NCI-H2081 (cell line): ENCODE measurements at places on chromosomes 5 and 9.

GRCh38 chr5:30933599-30933998, 259.9 kb upstream of the CDH6 start:
- DNase-seq: no peak

- DNase-seq: no peak
Measured at GRCh38 chr5:145975361-145976066, 39.1 kb downstream of the SH3RF2 start.

GRCh38 chr5:172451771-172452197, 2.5 kb downstream of the SH3PXD2B start:
- no peak for DNase-seq

GRCh38 chr5:147857302-147858129, 21.0 kb upstream of the SCGB3A2 start:
- DNase-seq: peak; percentile 43

DNA sequence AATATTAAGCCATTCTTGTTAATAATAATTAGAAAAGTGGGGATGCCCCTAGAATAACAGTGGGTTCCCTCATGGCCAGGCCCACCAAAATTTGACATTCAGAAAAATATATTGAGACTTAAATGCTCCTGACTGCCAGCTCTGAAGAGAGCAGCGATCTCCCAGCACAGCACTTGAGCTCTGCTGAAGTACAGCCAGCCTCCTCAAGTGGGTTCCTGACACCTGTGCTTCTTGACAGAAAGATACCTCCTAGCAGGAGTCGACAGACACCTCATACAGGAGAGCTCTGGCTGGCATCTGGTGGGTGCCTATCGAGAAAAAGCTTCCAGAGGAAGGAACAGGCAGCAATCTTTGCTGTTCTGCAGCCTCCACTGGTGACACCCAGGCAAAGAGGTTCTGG, 261.5 kb downstream of the DTWD2 start:
- DNase-seq: no peak

DNA sequence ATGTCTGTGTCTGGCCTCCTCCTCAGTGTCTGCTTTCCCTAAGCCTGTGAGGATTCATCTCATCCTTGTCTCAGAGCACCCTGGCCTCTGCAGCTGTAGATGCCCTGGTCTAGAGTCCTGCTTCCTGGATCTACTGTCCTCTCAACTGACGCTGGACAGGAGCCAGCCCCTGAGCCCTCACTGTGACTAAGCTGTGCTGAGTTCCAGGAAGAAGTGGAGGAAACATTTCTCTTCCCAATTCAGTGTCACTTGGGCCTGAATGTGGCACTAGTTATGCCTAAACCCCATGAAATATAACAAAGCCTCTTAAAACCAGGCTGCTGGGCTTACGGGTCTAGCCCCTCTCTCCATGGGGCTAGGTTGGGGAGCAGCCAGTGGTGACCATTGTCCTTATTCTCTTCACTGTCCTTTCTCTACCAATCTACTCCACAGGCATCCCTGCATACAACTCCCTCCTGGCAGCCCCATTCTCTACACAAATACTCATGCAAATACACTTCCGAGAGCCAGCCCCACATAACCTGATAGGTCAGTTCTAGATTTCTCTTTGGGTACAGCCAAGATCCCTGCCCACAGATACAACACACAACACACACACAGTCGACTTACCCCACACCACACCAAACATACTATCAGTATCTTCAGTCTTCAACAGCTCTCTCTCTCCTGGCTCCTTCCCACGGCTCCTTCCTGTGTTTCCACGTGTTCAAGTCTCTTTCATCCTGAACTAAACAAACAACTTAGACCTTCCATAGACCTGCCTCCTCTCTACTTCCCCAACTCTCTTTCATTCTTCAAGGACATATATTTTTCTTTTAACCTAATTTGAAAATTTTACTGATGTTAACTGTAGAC, 220.8 kb downstream of the SNX18 start:
- DNase-seq: no peak

- no peak for DNase-seq
Measured at GRCh38 chr9:121893786-121894185, 199.3 kb downstream of the TTLL11 start.

DNA sequence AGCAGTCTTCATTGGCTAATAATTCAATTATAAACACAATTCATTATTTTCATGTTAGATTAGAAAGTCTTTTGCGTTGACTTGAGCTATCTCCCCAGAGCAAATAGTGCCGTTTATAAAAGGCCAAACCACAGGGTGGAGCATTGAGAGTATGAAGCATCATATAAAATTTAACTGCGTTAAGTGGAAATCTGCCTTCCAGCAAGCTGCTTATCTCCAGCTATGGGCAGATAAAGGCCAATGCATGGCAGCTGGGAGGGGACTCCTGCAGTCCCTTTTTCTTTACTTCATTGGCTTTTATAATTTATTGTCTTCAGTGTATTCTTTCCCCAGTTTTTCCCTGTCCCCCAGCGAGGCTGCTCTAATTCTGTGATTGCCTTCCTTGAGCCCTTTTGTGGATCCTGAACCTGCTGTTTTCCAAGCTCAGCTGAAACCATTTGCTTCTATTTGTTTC, 113.7 kb downstream of the TMEM232 start:
- no peak for DNase-seq

- no peak for DNase-seq
Measured at GRCh38 chr5:181112476-181112875, 18.5 kb downstream of the OR2V1 start.

GRCh38 chr5:82523633-82524032, 245.5 kb upstream of the RPS23 start:
- no peak for DNase-seq

DNA sequence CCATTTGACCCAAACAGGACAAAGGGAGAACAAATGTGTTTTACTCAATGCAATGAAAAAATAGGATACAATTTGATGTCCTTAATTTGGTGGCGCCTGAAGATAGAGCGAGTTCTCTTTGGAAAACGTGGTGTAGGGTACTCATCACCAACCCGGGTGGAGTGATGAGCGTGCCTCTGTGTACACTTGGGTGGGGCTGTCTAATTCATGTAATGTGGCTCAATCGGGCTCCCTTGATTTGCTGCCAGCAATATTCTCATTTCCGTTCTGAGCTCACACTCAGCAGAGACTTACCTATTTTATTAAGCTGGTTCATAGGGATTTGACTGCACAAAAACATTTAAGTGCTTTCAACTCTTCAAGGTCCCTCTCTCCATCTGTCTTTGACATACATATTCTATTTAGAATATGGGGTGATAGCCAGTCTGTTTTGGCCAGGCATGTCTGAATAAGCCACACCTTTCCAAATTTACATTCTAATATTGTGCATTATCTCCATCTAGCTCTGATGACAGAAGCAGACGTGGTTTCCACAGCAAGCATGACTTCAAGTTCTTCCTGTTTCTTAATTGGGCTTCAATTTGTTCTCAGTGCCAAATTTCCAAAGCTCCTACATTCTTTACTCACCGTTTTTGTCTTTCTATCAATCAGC, 162.5 kb downstream of the IRX2 start:
- no peak for DNase-seq

DNA sequence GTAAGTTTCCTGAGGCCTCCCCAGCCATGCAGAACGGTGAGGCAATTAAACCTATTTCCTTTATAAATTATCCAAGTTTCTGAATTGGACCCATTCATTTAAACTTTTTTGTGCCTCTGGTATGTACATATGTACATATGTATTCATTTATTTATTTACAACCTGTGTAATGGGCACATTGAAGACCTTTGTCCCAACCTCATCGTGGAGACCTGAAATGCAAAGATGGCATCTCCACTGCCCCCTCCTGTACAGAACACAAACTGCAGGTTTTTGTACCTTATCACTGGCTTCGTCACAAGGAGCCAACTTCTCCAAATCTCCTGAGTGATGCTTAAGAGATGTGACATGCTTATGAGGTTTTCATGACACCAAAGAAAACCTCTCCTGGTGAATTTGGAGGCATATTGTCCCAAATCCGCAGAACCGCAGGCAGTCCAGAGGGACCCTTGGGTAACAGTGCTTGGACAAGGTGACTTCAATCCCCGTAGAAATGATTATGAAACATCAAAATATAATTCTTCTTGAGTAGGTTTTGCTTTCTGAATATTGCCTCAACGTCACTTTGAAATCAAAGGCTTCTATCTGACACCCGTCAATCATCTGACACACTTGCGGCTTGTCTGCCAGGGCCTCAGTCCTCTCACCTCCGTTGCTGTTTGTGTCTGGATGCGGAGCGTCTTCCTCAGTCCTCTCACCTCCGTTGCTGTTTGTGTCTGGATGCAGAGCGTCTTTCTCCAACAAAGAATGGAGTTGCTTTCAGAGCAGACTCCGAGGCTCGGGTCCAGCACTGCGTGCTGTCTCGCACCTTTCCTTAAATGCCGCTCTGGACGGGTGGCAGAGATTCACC, 135.0 kb upstream of the IRX4 start:
- DNase-seq: peak; percentile 12

- DNase-seq: no peak
Measured at GRCh38 chr9:127934248-127934647, 3.4 kb downstream of the DPM2 start.

- DNase-seq: peak; percentile 11
Measured at GRCh38 chr9:110047955-110048402, 160.0 kb downstream of the C9orf152 start.

- DNase-seq: no peak
Measured at GRCh38 chr5:159902444-159903121, 13.7 kb upstream of the ADRA1B start.

DNA sequence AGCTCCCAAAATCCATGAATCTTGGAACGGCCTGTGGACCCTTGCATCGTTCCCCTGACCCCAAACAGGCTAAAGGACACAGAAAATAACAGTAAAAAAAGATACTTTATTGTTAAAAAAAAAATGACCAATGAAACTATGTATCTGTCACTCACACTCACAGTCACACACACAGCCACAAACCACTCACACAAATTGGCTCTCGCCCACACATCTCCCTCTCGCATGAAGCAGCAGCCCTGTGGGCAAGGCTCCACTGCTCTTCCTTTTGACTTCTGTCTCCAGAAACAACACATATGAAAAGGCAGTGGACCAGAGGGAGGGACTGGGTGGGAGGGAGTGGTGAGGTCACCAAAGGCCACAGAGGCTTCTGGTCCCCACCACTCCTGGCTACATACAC, 56.6 kb downstream of the SLC36A1 start:
- no peak for DNase-seq

DNA sequence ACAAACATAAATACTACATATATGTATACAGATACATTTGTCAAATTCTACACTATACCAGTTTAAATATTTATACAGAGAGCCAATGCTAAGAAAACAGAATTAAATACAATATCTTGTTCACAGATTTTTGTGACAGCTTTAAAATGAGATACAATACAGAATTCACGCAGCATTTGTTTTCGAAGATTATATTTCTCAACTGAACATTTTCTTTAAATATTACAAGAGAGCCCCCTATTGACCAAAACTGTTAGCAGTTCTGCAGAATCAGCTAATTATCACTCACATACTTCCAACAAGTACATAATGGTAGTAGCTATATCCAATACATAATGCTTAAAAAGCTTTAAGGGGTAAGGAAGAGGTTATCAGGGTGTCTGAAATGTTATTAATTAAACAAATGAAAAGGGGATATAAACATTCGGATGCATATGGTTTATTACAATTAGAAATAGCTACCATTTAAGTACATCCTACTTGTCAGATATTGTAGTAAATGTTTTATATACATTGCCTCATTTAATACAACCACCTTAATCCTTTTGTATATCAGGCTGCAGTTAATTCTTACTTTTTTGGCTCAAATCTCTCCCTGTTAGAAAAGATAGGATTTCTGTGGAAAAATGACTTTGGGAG, 31.7 kb downstream of the ZDHHC21 start:
- DNase-seq: peak; percentile 79

DNA sequence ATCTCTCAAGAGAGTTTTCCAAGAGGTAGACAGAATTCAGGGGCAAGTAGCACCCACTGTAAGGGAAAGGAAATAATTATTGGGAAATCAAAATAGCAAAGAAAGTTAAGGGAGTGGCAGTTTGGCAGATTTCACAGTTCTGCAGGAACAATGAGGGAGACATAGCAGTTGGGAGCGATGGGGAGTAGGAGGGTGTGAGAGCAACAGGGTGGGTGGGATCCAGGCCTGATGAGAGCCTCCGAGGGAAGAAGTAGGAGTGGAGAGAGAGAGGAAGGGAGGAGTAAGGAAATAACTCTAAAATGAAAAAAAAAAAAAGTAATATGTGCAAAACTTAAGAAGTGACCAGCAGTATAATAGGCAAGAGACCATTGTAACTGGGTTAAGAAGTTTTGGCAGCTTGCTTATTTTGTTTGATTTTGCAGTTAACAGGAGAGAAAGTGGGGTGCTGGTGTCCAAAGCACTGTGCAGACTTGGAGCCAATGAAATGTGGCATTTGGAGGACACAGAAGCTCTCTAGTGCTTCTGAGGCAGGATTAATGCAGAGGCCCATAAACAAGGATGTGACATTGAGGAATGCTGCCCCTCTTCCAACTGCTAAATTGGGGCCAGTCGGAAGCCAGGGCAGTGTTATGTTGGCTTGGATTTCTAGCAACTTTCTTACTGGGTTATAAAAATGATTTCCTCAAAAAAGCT, 10.2 kb downstream of the TNFAIP8 start:
- DNase-seq: no peak

DNA sequence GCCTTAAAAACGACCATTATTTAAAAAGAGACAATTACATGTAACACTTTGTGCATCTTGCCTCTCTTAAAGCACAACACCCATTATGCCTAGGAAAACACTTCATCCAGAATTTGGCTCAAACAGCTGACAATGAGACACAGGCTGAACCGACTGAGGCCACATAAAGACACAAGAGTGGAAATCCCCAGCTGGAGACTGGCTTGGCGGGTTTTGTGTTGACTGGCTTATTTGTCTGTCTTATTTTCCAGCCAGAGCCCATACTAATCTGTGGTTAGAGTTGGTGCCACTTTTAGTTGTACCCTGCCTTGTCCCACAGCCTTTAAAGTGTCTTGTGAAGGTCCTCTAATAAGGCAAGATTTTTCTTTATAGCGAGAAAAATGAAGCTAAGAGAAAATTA, 21.2 kb downstream of the TRIM14 start:
- peak; percentile 27 for DNase-seq

DNA sequence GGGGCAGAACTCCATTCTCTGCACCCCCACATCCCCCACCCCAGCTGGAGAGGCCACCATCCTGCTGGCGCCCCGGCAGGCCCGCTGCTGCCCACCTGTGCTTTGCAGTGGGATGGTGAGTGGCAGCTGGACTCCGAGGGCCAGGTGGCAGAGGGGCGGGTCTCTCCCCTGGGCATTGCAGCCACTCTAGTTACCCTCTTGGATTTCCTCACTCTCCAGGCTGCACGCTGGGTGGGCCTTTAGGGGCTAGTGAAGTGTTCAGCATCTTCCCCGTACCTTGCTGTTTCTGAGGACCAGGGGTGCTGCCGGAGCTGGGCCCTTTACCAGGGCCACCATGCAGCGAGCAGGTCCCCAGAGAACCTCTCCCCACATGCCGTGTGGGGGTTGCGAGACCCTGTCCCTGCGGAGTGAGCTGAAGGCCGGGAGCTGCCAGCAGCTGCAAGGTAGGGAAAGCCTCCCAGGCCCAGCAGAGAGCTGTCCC, 88.4 kb upstream of the SH3PXD2B start:
- no peak for DNase-seq
